SJCRH30 (cell line): ENCODE measurements at places on chromosomes 1 and 21. TPM values are rescaled to one million over a fixed set of nuclear protein-coding genes. Genes with fewer than 3 reads are reported as not detected.

Gene SLC1A7
- total RNA-seq, result 0.04 TPM in 1 of 2 replicates, not detected in the other

GRCh38 chr1:55378582-55378981, 163.4 kb upstream of the USP24 start:
- H3K27me3 ChIP-seq, result no peaks in the 10 kb centered on the region
- no peaks in the 10 kb centered on the region for H3K36me3 ChIP-seq
- H3K4me1 ChIP-seq, result no peaks in the 10 kb centered on the region
- DNase-seq, result no peak
- H3K4me3 ChIP-seq, result no peak overlapping the region

GRCh38 chr1:59083946-59084865, 212.7 kb upstream of the FGGY start:
- no peaks in the 10 kb centered on the region for H3K36me3 ChIP-seq
- DNase-seq, result peak; percentile 55
- H3K27ac ChIP-seq, result peak overlapping the region; percentile 23; the same call in 1 of the 2 replicates
- H3K4me1 ChIP-seq, result peaks cover 11% of the 10 kb centered on the region

DNA sequence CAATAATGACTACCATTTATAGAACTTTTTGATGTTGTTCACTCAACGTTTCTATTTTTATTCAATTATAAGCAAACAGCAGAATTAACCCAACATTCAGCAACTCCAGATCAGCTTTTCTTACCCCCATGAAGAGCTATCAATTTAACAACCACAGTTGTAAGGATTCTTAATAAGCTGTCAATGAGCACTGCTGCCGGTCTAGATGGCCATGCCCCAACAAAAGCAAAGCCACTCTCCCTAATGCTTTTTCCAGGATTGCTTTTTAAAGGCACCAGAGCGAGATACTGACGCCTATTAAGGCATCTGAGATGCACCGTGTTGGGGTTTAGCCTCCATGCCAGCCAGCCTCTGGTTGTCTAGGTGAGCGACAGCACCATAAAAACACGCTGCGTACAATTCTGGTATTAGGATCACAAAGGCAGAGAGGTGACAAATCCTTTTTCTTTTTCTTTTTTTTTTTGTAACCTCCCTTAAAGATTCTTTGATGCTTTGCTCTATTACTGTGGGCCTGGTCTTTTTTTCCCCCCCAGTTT, 39.5 kb downstream of the PTPRC start:
- peaks cover 16% of the 10 kb centered on the region for H3K4me1 ChIP-seq
- no peak overlapping the region for H3K4me3 ChIP-seq
- H3K27ac ChIP-seq, result no peak overlapping the region
- no peaks in the 10 kb centered on the region for H3K27me3 ChIP-seq

DNA sequence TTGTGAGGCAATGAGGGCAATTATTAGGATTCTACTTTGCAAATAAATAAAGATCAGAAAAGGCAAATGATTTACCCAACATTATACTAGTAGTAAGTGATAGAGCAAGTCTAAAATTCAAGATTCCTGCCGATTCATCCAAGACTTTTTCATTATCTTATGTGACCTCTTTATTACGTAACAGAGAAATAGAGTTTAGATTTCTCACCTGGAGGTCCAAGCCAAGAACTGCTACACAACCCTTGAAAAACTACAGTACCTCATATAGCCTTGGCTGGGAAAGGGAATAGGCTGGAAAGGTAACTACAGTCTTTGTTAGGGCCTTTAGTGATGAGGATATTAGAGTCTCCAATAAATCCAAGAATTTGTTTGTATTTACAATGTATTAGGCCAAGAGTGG, 13.3 kb downstream of the EEIG2 start:
- H3K27ac ChIP-seq, result no peak overlapping the region
- H3K27me3 ChIP-seq, result no peaks in the 10 kb centered on the region
- no peaks in the 10 kb centered on the region for H3K36me3 ChIP-seq

Gene PEAR1
- total RNA-seq, result not detected in 2 replicates

- no peaks in the 10 kb centered on the region for H3K36me3 ChIP-seq
- no peak overlapping the region for H3K4me3 ChIP-seq
- no peaks in the 10 kb centered on the region for H3K27me3 ChIP-seq
These were observed 106.2 kb downstream of the CACHD1 start for GRCh38 chr1:64575881-64576676.
